ENCODE measurements at places on chromosomes 16 and 17. TPM values are rescaled to one million over a fixed set of nuclear protein-coding genes. Genes with fewer than 3 reads are reported as not detected.

The GH2 gene
- total RNA-seq, result not detected

The RHBDL1 gene
- total RNA-seq, result 0.19 TPM

The NSF gene
- total RNA-seq, result 48.5 TPM

The RPS2 gene
- 2,672 TPM for total RNA-seq

The KRT24 gene
- total RNA-seq, result not detected

The MRPL27 gene
- 120 TPM for total RNA-seq

All from SK-MEL-5 (cell line).